ENCODE measurements at places on chromosomes 5 and 9. TPM values are rescaled to one million over a fixed set of nuclear protein-coding genes. Genes with fewer than 3 reads are reported as not detected.

The CTNNA1 gene
- 87.9 TPM for polyA plus RNA-seq

The PALM2AKAP2 gene
- 0.41 TPM for polyA plus RNA-seq

The PCDHB11 gene
- polyA plus RNA-seq: 3.7 TPM

The BAG1 gene
- 94.9 TPM for polyA plus RNA-seq

The ASS1 gene
- polyA plus RNA-seq: 0.80 TPM

The MYMK gene
- not detected for polyA plus RNA-seq

The GABRA1 gene
- polyA plus RNA-seq: 50.6 TPM

The IL9 gene
- polyA plus RNA-seq: not detected

The ADAMTS6 gene
- polyA plus RNA-seq: 0.58 TPM

The MLANA gene
- not detected for polyA plus RNA-seq

The MYORG gene
- polyA plus RNA-seq: 1.0 TPM

The ZNF883 gene
- polyA plus RNA-seq: 7.2 TPM

The BARHL1 gene
- not detected for polyA plus RNA-seq

The PTPDC1 gene
- 23.7 TPM for polyA plus RNA-seq

The RMRP gene
- polyA plus RNA-seq: not detected

The SNCAIP gene
- 25.6 TPM for polyA plus RNA-seq

The AQP7 gene
- not detected for polyA plus RNA-seq

The HMGCR gene
- polyA plus RNA-seq: 293 TPM
